ENCODE measurements at places on chromosomes 3 and 15. TPM values are rescaled to one million over a fixed set of nuclear protein-coding genes. Genes with fewer than 3 reads are reported as not detected.

Gene ADAMTS7
- total RNA-seq: not detected

Gene RFC4
- total RNA-seq: 103 TPM

Gene CYP1A1
- 7.9 TPM for total RNA-seq

Gene HES1
- total RNA-seq: 19.8 TPM

Gene HDDC3
- total RNA-seq: 28.3 TPM

Gene KLHL40
- not detected for total RNA-seq

Gene LRRC31
- total RNA-seq: not detected

Gene CX3CR1
- total RNA-seq: not detected

Gene GABRA5
- total RNA-seq: not detected

Gene NLGN1
- total RNA-seq: not detected

Gene NR2F2
- 5.0 TPM for total RNA-seq

Gene HTR3E
- not detected for total RNA-seq

Gene NOP10
- 239 TPM for total RNA-seq

Gene NOX5
- not detected for total RNA-seq

Gene WDR76
- total RNA-seq: 11.1 TPM

Gene MME
- total RNA-seq: not detected

Gene DPPA2
- not detected for total RNA-seq

Gene SLC2A2
- 19.5 TPM for total RNA-seq

Gene PIERCE2
- not detected for total RNA-seq

Gene CDHR4
- total RNA-seq: not detected

Gene SEMA3B
- 25.6 TPM for total RNA-seq

Gene VPS8
- 35.1 TPM for total RNA-seq

Gene TRH
- total RNA-seq: not detected

Gene ITIH1
- total RNA-seq: 12.3 TPM

Gene GPD1L
- total RNA-seq: 20.1 TPM

Gene CAV3
- not detected for total RNA-seq

Gene P3H2
- not detected for total RNA-seq

Gene IGSF10
- not detected for total RNA-seq

Gene GOLGA6D
- total RNA-seq: not detected

Gene SLC9C1
- total RNA-seq: not detected

Gene SLC28A2
- total RNA-seq: 0.08 TPM

Gene ATP13A5
- not detected for total RNA-seq

Gene LCTL
- 1.1 TPM for total RNA-seq

Gene GPR149
- not detected for total RNA-seq

Gene SEMA6D
- not detected for total RNA-seq

Gene SLC33A1
- 23.2 TPM for total RNA-seq

Gene NTRK3
- not detected for total RNA-seq

Gene LIPH
- total RNA-seq: not detected

Data from HepG2 (cell line).